ENCODE measurements at places on chromosomes 11 and 22.

DNA sequence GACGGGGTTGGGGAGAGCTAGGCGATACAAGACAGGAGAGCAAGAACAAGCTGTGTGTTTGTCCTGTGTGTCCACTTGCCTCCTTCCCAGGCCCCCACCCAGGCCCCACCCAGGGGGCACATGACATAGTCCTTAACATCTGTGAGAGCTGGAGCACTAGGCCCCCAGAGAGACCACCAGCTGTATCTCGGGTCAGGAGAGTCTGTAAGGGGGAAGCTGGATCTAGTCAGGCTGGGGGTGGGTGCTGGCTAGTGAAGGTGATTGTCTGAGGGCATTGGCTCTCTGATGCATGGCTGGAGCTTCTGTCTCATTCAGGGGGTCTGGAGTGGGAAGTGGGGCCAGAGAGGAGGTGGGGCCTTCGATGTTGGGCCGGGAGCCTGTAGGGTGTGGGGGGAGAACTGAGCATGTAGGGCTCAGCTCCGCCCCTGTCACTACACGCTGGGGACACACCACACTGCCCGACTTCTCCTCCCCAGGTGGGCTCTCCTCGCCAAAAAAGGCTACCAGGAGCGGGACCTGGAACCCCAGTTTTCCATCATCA, 571 bp downstream of the P2RX6 start:
- no peak for DNase-seq

DNA sequence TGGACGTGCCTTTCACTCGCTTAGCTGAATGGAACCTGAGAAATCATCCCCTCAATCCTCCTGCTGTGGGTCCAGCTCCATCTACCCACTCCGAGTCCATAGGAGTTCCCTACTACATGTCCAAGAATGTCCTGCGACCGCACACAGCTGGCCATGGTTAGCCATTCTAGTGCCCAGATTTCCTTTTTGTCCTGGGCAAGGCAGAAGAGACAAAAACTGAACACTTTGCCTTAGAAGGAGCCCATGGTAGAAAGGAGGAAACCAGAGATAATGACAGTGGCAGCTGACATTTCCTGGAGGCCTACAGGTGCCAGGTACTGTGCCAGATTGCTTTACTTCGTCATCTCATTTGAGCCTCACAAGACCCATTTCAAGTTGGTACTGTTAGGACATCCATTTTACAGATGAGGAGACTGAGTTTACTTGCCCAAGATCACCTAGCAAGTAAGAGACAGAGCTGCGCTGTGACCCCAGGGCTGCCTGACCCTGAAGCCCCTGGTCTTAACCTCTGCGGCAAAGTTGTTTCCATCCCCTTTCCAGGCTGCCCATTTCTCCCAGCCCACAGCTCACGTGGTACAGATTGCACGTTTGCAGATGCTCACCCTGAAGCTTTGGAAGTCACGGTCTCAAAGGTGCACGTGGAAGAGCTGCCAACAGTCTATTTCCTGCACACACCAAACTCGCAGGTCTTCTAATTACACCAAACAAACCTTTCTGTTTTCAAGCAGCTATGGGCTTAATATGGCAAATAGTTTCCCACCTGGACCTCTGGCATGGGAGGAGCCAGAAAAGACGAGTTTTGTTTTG, 112.7 kb downstream of the ZBTB16 start:
- no peak for DNase-seq

- DNase-seq: no peak
Measured at GRCh38 chr11:101555366-101555765, 28.4 kb downstream of the TRPC6 start.

DNA sequence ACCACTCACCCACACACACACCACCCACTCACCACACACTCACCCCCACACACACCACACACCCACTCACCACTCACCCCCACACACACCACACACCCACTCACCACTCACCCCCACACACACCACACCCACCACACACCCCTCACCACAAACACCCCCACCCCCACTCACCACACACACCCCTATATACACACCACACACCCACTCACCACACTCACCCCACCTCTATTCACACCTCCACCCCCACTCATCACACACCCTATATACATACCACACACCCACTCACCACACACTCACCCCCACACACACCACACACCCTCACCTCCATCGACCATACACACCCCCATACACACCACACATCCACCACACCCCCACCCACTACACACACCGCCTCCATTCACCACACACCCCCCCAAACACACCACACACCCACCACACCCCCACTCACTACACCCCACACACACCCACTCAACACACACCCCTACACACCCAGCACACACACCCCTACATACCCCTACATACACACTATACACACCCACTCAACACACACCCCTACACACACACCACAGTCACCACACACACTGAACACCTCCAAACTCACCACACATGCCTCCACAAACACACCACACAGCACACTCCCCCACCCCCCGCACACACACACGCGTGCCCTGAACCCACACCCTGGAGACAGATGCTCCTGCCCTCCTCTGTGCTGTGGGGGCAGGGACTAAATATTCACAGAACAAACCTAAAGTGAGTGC, 19.0 kb upstream of the TTLL12 start:
- peak; percentile 12 for DNase-seq

DNA sequence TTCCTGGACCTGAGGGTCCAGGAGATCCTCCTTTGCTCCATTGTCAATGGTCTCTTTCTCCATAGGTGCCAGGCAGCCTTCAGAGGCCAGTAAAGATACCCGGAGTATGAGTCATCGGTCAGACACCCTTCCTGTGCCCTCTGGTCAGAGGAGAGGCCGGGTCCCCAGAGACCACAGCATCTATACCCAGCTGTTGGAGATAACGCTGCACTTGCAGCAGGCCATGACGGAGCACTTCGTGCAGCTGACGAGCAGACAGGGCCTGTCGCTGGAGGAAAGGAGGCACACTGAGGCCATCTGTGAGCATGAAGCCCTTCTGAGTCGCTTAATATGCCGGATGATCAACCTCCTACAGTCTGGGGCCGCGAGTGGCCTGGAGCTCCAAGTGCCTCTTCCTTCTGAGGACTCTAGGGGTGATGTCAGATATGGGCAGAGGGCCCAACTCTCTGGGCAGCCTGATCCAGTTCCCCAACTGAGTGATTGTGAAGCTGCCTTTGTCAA, at the start of gene ACCSL:
Gene ACCSL, plus strand, starts transcription at position 51 of the 501 bp plus-strand sequence. Its CDS starts 56 bp downstream, at position 107.
- no peak for DNase-seq

GRCh38 chr11:23112390-23112789, 252.1 kb upstream of the CCDC179 start:
- no peak for DNase-seq

DNA sequence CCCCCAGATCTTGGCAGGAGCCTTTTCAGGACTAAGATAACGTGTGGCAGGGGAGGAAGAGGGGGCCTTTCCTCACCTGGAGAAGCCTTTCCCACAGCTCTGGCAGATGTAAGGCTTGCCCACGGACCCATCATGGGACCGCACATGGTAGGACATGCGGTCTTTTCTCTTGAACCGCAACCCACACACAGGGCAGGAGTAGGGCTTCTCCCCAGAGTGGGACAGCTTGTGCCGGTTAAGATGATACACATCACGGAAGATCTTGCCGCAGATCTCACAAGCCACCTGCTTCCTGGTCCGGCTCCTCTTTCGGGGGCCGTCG, 1.9 kb downstream of the PATZ1 start:
- no peak for DNase-seq

- DNase-seq: no peak
Measured at GRCh38 chr11:3994030-3994640, 100.5 kb upstream of the RRM1 start.

GRCh38 chr11:34050581-34051348, 766 bp upstream of the CAPRIN1 start:
- DNase-seq: no peak

GRCh38 chr11:117911694-117912093, 17.5 kb downstream of the TMPRSS13 start:
- no peak for DNase-seq

DNA sequence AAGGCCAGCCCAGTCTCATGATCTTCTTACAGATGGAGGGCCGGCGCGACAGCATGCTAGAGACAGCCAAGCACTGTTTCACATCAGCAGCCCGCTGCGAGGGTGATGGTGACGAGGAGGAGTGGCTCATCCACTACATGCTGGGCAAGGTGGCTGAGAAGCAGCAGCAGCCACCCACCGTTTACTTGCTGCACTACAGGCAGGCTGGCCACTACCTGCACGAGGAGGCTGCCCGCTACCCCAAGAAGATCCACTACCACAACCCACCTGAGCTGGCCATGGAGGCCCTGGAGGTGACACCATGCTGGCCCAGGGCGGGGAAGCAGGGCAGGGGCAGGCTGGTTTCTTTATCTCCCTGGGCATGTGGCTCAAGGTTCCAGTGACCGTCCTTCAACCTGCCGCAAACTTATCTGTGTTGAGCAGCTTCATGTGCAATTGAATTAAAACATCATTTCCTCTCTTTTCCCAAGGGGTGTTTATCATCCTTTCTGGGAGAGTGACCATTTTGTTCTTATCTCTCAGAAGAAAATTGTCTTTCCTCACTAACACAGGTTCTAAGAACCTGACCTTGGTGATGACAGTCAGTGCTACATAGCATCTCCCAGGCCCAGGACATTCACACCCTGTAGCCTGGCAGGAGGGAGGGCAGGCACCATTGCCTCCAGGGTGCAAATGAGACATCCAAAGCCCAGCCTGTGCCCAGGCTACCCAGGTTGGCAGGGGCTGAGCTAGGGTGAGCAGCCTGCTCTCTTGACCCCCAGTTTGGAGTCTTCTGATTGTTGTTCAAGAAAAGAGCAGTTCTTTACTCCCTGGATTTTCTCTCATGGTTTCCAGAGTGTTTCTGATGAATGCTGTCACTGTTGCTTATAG, 80.7 kb downstream of the CABIN1 start:
- DNase-seq: no peak

DNA sequence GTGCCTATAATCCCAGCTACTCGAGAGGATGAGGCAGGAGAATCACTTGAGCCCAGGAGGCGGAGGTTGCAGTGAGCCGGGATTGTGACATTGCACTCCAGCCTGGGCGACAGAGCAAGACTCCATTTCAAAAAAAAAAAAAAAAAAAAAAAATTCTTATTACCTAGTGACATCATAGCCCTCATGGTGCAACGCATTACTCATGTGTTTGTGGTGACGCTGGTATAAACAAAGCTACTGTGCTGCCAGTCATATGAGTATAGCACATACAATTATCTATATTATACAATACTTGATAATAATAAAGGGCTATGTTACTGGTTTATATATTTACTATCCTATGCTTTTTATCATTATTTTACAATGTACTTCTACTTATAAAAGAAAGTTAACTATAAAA, 41.2 kb downstream of the OR2AT4 start:
- no peak for DNase-seq

- no peak for DNase-seq
Measured at GRCh38 chr22:26756675-26757293, 99.4 kb downstream of the MIAT start.

DNA sequence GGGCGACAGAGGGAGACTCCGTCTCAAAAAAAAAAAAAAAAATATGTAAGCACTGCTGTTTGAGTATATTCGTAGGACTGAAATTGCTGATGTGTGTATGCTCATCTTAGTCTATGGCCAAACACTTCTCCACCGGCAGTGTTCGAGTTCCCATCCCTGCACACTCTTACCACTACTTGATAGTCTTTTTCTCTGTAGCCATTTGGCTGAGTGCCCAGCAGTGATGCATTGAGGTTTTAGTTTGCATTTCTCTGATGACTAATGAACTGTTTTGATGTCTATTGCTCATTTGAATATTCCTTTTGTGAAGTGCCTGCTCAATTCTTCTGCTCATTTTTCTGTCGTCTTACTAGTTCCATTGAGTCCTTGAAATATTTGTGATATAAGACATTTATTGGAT, 1.9 kb downstream of the TIRAP start:
- DNase-seq: peak; percentile 76

GRCh38 chr11:15726893-15727519, 612.3 kb downstream of the INSC start:
- no peak for DNase-seq

DNA sequence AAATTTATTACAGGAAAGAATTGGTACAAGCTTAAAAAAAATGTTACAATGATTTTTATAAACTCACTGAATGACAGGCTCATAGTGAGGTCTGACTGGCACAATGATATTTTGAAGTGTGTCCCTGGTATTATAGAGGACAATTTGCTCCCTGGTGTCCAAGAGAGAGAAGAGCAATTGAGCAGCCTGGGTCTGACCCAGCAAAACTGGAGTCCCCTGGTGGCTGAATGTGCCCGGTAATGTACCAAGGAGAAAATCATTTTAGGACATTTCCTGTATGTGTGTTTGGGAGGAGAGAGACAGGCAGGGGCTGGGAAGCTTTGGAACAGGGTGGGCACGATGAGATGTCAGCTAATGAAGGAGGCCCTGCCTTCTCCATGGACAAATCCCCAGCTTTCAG, 125.3 kb downstream of the APOL5 start:
- no peak for DNase-seq

DNA sequence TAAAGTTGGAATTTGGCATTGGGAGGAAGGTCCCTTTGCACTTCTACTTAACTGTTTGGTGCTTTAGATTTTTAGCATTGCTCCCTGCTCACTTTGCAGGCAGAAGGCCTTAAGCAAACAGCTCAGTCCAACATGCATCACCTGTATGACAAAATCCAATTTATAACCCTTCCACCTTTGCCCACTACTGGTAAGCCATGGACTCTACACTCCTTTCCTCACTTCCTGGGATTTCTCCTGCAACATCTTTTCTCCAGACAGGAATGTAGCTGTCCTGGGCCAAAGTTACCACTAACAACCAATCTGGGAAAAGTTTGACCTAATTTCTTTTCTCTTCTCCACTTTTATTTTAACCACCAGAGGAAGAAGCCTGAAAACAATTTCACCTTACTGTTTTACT, 1.8 kb upstream of the OR2D2 start:
- DNase-seq: no peak

GRCh38 chr22:45344334-45344733, 34.6 kb downstream of the FAM118A start:
- no peak for DNase-seq

- DNase-seq: no peak
Measured at GRCh38 chr11:3969613-3970012, 114.1 kb downstream of the STIM1 start.

DNA sequence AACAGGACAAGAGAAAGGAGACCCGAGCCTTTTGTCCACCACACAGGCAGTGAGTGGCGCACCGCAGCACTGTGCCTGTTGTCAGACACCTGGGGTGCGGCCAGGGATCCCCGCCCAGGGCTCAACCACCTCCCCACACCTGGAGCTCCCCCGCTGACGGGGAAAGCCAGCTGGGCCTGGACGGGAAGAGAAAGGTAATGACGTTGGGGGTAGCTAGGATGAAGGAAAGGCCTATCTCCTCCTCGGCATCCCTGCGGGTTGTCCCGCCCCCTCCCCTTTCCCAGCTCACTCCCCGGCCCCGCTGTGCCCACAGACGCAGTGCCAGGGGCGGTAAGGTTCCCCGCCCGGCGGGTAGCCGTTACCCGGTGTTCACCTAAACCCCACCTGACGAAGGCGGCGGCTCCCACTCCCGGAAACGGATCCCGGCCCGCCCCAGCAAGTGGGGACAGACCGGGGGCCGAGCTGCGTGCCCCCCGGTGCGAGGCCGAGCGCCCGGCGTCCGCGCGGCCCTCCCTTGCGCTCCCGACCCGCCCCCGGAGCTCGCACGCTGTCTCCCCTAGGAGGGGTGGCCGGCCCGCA, 495 bp downstream of the HYOU1 start:
- peak; percentile 18 for DNase-seq

GRCh38 chr22:17307566-17307965, 61.7 kb upstream of the CECR2 start:
- DNase-seq: no peak

- DNase-seq: no peak
Measured at GRCh38 chr11:34926101-34926830, 9.8 kb downstream of the PDHX start.

All from activated CD8-positive, alpha-beta memory T cell treated with anti-CD3 and anti-CD28 coated beads for 4 hours (primary cell).